ENCODE measurements at places on chromosomes 13 and 19. TPM values are rescaled to one million over a fixed set of nuclear protein-coding genes. Genes with fewer than 3 reads are reported as not detected.

GRCh38 chr13:95463531-95463930 lies 89.0 kb upstream of the CLDN10 start:
- DNase-seq: no peak

DNA sequence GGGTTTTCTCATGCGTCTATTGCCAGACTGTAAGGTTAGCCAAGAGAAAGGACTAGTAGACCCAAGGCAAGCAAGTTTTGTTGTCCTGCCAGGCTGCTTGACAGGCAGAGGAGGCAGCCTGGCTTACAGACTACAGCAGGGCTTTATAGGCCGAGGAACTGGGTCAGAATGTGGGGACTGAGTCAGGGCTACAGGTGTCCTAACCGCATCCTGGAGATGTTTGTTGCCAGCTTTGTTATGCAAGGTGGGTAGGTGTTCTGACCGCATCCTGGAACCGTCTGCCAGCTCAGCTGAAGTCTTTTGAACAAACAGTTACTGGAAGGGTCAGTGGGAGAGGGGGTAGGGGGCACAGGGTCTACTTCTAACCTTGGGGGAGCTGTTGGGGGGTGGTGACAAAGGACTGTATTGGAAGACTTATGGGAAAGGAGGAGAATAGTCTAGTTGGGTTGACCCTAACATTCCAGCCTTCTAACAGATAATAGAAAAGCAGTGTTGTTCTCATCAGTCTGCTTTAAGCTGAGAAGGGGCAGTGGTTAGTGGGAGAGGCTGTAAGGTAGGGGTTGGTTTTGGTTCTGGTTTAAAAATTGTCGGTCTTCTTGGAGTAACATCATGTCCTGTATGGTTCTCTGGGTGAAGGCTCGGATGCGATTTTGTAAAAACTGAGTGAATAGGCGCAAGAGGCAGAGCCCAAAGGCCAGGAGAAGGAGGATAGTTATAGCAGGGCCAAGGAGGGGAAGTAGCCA lies 913.8 kb upstream of the SLITRK5 start:
- DNase-seq: no peak

GRCh38 chr13:22735011-22735995 lies 445.5 kb upstream of the SGCG start:
- no peak for DNase-seq

DNA sequence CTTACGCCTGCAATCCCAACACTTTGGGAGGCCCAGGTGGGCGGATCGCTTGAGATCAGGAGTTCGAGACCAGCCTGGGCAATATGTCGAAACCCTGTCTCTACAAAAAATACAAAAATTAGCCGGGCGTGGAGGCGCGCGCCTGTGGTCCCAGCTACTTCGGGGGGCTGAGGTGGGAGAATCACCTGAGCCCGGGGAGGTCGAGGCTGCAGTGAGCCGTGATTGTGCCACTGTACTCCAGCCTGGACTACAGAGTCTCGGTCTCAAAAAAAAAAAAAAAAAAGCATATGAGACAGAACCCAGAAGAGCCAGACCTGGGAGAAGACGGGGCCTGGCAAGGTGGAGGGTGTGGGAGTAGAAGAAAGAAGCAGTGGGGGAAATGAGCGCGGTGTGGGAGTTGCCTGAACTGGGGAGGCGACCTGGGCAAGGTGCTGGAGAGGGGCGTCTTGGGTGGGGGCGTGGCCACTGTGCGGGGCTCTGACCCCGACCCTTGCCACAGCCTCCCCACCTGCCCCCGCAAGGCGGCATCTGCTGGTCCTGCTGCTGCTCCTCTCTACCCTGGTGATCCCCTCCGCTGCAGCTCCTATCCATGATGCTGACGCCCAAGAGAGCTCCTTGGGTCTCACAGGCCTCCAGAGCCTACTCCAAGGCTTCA lies 533 bp downstream of the DKKL1 start:
- no peak for DNase-seq

Gene LGALS7B
- not detected for total RNA-seq

DNA sequence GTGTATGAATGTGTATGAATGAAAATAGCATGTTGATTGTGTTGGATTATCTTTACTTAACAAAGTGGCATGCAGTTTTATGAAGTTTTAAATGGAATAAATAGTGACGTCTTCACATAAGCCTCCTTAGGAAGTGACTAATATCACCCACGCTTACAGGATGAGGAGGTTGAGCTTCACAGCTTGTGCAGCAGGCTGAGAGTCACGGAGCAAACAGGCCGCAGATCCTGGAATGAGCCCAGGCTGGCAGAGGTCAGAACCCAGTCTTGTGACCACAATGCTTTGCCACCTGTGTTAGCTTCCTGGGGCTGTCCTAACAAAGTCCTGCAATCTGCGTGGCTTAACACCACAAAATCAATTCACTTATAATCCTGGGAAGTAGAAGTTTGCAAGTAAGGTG lies 20.8 kb downstream of the LAIR2 start:
- peak; percentile 48 for DNase-seq

GRCh38 chr13:113886561-113887112 lies 22.8 kb upstream of the GAS6 start:
- DNase-seq: no peak

DNA sequence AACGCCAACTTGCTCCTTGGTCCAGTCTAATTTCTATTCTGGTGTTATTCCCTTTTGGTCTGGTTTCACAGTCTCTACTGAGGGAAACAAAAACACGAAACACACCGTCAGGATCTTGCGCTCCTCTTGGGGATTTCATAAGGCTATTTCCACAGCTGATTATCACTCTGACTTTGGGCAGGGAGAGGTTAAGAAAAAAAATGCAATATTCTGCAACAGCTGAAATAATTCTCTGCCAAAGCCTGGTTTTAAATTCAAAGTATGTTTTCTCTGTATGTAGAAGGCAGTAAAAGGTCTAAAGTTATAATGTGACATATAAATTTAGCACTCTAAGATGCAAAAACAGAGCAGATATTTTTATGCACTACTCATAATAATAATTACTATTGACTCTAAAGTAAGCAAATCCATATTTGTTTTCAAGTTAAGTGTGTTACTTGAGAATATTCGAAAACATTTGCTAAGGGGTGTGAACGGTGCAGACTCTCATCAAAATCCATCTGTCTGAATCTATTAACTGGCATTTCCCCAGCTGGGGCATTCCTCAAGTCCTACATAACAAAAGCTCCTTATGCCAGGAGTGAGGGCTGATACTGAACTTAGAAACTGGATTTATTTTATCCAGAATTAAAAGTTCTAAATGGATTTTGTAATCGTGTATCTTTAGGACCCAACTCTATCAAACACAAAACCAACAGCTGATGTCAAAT lies 38.4 kb upstream of the STARD13 start:
- no peak for DNase-seq

- peak; percentile 28 for DNase-seq
These were observed at the start of gene BRSK1 for GRCh38 chr19:55283548-55284377. Gene BRSK1 (plus strand): TSS chr19:55283997. CDS start chr19:55284443, 446 bp downstream.

GRCh38 chr19:51194527-51195315 lies 30.2 kb upstream of the CD33 start:
- DNase-seq: no peak

Gene NTN5
- total RNA-seq: 0.55 TPM

DNA sequence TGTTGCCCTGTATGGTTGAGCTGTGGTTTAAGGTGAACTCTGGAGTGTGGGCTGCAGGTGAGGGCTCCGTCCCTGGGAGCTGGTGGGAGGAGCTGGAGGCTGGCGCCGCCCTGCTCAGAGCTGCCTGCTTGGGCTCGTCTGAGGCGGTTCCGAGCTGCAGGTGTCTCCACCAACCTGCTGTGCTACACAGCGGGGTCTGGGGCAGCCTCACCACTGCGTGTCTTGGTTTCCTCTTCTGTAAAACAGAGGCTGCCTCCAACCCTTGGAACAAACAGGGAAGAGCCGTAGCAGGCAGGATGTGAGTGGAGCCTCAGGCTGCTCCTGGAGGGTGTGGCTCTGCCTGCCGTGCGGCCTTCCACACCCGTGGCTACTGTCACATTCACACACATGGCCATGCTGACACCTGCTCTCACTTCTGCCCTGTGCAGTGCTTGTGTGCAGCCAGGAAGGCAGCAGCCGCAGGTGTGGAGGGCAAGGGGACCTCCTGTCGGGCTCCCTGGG lies 21.4 kb downstream of the NAXD start:
- DNase-seq: no peak

Gene MCEMP1
- total RNA-seq: not detected

- no peak for DNase-seq
These were observed 50.0 kb downstream of the MZT1 start for GRCh38 chr13:72677431-72677830.

- no peak for DNase-seq
These were observed 14.2 kb upstream of the PNMA8C start for GRCh38 chr19:46442808-46443450.

Gene CBLC
- total RNA-seq: not detected

GRCh38 chr19:6654347-6655310 lies 15.3 kb downstream of the TNFSF14 start:
- peak; percentile 52 for DNase-seq
